ENCODE measurements at places on chromosomes 11 and 22. TPM values are rescaled to one million over a fixed set of nuclear protein-coding genes. Genes with fewer than 3 reads are reported as not detected.

HPX gene
- 1.1 TPM for total RNA-seq

CBLIF gene
- not detected for total RNA-seq

HPS5 gene
- total RNA-seq = 20.9 TPM

MIOX gene
- not detected for total RNA-seq

DNA sequence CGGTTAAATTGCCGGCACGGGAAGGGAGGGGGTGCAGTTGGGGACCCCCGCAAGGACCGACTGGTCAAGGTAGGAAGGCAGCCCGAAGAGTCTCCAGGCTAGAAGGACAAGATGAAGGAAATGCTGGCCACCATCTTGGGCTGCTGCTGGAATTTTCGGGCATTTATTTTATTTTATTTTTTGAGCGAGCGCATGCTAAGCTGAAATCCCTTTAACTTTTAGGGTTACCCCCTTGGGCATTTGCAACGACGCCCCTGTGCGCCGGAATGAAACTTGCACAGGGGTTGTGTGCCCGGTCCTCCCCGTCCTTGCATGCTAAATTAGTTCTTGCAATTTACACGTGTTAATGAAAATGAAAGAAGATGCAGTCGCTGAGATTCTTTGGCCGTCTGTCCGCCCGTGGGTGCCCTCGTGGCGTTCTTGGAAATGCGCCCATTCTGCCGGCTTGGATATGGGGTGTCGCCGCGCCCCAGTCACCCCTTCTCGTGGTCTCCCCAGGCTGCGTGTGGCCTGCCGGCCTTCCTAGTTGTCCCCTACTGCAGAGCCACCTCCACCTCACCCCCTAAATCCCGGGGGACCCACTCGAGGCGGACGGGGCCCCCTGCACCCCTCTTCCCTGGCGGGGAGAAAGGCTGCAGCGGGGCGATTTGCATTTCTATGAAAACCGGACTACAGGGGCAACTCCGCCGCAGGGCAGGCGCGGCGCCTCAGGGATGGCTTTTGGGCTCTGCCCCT is 529 bp upstream of the CCND1 start:
- DNase-seq = no peak

DNA sequence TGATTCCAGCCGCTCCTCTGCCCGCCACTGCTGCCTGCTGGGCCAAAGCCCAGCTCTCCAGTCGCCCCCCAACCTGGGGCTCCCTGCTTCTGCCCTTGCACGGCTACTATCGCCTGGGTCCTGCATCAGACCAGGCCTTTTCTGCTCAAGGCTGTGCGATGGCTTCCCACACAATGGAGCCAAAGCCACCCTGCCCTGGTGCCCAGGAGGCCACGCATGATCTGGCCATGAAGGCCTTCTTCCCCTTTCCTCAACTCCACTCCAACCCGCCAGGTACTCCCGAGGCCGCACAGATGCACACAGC is 45.8 kb downstream of the SGSM3 start:
- no peak for DNase-seq

DNA sequence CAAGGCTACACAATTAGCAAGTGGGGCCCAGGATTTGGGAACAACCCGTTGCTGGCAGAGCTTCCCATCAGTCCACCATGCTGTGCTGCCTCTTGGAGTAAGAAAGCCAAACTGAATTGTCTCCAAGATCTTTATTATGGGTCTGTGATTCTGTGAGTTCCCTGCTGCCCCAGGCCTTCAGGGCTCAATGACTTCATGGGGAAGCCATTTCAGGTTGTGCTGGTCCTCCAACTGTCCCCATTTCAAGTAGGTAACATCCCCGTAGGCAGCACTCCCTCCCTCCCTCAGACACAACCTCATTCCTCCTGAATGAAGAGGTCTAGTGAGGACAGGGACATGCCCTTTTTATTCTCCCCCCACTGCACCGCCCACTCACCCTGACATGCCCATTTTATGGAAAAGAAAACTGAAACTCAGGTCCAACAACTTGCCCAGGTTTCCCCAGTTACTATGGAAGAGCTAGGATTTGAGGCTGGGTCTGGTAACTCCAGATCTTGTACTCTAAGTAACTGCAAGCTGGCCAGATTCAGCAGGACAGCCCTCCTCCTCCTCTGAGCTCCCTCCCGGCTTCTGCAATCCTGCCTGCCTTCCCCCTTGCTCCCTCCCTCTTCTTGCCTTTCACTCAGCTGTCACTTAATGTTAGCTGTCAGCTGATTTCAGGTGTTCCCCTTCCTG is 8.2 kb upstream of the YWHAH start:
- DNase-seq = no peak

GRCh38 chr11:126165757-126166156 is 45.7 kb downstream of the RPUSD4 start:
- peak; percentile 93 for DNase-seq

DNA sequence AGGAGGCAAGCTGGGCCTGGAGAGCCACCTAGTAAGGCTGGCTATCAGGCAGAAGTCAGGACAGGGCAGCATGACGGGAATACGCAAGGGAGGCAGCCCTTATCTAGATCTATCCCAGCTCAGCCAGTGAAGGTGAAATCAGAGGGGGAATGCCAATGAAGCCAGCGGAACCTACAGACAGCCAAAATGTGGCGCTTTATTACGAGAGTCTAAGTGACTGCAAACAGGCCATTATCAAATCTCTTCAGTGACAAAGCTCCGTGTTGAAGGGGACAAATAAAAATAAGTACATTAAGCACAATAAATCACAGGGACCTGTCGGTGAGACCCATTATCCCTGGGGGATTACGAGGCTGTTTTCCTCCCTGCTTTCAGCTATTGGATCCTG is 22.8 kb downstream of the LARGE1 start:
- DNase-seq = no peak

RIC3 gene
- 28.4 TPM for total RNA-seq

- no peak for DNase-seq
Measured at GRCh38 chr22:27472975-27473374, 328.6 kb downstream of the MN1 start.

DNA sequence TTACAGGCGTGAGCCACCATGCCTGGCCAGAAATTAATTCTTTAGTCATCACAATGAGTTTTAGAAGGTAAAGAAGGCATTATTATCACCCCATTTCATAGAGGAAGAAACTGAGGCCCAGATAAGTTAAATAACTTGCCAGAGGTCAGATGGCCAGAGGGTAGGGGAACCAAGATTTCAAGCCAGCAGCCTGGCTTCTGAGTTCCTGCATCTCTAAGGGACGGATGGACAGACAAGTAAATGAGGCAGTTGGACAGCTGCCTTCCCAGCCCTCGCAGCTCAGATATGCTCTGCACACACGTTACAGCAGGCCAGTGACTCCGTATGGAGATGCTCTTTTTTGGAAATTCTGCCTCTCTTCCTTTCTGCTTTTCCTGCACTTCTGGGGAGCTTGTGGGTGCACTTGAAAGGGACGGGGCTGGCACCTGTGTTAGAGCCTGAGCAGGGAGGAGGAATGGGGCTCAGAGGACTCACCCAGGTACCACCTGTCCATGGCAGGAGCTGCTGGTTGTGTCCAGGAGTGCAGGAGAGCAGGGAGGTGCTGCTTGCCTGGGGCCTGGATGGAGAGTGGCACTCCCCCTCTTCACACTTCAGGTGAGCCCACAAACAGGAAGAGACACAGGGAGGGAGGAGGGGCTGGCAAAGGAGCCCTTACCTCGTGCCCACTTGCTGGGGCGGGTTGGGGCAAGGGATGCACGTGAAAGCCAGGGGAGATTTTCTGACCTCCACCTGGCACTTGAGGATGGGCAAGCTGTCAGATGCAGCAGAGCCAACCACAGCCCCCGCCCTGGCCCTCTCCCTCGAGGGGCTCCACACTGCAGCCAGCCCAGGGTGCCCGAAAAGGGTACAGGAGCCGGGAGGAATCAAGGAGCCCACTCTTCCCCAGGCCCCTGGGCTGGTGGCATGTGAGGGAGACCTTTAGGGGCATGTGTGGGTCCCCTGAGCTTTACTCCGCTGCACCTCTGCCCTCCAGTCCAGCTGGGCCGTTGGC is 3.3 kb upstream of the FXYD2 start:
- DNase-seq = peak; percentile 14

DNA sequence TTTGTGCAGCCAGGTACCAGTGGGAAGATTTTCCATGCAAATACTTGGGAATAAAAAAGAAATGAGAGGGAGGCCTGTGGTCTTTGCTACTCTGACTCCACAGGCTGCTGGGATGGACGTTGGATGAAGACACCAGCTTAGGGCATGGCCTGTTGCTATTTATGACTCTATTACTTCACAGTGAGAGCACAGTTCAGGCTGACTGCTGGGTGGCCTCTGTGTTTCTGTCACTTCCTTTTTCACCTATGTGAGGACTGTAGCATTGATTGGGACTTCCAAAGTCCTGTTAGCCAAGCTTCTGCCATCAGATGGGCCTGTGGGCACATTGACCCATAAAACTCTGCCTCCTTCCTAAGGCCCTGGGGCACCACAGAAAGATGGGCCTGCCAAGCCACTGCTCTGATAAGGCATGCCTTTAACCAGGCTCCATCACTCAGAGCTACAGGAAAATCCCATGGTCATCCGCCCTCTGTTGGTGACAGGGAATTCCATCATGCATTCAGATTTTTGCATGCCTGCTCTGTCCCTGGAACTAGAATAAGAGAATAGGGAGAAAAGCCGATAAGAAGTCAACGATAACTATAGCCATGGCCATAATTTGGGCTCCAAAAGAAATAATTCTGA is 64.6 kb downstream of the KCNJ1 start:
- DNase-seq = no peak

DNA sequence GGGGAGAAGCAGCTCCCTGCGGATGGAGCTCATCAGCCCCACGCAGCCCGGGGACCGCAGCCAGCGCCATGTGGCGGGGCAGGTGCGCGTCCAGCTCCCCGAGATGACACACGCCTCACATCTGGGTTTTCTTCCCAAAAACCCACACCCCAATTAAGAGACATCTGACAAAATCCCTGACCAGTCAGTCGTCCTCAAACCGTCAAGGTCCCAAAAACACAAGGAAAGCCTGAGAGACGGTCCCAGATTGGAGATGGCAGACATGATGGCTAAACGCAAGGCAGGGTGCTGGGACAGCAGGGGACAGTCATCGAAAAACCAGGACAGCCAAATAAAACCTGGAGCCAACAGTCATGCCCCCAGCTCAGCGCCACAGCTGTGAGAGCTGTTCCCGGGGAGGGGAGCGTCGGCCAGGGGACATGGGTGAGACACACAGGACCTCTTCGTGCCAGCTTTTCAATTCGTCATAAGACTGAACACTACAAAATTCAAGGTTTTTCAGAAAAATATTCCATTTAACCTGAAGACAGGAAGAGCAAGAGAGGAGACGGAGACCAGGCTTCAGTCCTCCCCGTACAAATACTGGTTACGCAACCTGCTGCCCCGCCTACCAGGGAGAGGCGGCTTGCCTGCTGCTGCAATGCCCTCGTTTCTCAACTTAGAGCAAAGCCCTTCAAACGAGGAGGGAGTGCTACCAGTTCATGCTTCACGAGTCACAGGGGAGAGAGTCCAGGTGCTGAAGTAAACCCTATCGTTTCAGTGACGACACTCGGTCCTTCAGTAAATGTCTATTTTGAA is 10.5 kb downstream of the TOLLIP start:
- peak; percentile 89 for DNase-seq

DNA sequence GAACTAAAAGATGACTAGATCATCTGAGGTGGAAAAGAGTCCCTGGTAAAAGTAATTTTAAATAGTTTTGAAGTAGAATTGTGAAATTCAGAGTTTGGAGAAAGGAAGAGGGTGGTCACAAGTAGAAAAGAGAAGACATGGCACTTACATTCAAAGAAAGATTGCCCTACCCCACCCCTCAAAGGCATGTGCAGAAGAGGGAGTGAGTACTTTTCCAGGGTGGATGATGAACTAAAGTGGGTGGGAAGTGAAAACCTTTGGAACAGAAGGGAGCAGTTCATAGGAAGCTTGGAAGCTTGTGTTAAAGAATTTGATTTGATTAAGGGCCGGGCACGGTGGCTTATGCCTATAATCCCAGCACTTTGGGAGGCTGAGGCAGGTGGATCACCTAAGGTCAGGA is 23.6 kb downstream of the SREBF2 start:
- no peak for DNase-seq

DNA sequence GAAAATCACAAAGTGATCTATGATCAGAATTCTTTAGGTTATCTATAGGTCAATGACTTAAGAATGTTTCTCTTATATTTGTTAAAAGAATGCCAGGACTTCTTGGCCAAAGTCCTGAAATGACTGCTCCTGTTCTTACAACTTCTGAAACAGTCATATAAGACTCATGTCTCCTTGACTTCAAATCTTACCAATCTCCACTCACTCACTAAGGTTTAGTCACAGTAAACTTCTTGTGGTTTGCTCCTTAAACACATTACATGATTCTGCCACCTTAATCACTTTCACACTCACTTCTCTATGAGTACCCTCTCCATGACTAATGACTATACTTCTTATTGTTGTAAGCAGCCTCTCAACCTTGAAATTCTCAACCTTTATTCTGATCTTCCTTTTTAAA is 648.7 kb upstream of the CCDC179 start:
- no peak for DNase-seq

LZTR1 gene
- 45.9 TPM for total RNA-seq

CD81 gene
- total RNA-seq = 452 TPM

APOBEC3G gene
- 5.9 TPM for total RNA-seq

ADM gene
- 59.9 TPM for total RNA-seq

LDLRAD3 gene
- total RNA-seq = 10.7 TPM

LRRC56 gene
- total RNA-seq = not detected

GRCh38 chr11:76322540-76322939 is 58.4 kb downstream of the THAP12 start:
- no peak for DNase-seq

DNA sequence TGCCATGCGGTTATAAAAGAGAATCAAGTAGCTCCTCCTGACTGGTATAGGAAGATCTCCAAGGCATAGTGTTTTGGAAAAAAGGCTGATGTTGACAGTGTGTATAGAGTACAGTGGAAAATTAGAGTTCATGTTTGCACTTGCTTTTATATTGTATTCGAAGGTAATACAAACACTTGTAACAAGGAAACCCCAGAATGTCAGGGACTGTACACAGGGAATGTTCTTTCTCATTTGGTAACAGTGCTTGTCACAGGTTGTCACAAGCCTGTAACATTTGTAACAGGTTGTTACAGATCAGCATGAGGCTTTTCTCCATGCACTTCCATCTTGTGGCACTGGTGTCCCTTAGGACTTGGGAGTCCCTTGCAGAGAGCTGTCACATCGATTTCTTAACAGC is 64.0 kb downstream of the GRK3 start:
- DNase-seq = no peak

C22orf23 gene
- not detected for total RNA-seq

DNA sequence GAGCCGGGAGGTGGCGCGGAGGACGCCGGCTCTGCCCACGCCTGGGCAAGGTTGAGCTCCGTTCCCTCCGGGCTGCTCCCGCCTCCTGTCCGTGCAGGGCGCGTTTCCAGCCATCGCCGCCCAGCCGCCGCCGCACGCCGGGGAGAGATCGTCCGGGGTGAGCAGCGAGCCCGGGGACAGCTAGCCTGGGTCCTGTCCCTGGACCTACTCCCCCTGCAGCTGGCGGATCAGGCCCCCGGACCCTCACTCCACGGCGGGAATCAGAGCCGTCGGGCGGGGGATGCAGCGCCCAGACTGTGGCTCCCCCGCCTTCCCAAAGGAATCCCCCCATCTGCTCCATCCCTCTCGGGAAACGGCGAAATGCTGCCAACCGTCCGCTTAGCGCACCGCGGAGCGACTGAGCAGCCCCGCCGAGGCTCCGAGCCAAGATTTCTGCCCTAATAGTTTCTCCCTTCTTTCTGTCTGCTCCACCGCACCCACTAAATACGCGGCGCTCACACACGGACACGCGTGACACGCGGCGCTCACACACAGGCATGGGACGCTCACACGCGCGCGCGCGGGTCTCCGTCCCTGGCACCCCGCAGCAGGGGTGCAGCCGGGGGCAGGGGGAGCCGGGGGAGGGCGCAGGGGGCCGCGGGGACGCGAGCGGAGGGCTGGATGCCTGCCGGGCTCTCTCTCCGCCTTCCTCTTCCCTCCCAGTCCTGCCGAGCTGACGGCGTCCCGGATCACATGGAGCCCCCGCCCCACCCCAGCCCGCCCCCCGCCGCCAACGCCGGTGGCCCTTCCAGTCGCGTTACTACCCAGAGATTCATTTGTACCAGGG is at the start of gene KCNJ5:
KCNJ5 (plus strand) TSS at position 814 of the 826 bp plus-strand sequence. CDS start 19,918 bp downstream, outside the sequence.
- DNase-seq = no peak

All from uterus (tissue), 4 donors.